Activated naive CD4-positive, alpha-beta T cell (primary cell): ENCODE measurements at places on chromosomes 2 and 18.

- no peak for DNase-seq
Observed at GRCh38 chr2:225932811-225933413, 533.4 kb downstream of the NYAP2 start.

- DNase-seq: no peak
Observed at GRCh38 chr2:180707884-180708205, 272.6 kb upstream of the UBE2E3 start.

DNA sequence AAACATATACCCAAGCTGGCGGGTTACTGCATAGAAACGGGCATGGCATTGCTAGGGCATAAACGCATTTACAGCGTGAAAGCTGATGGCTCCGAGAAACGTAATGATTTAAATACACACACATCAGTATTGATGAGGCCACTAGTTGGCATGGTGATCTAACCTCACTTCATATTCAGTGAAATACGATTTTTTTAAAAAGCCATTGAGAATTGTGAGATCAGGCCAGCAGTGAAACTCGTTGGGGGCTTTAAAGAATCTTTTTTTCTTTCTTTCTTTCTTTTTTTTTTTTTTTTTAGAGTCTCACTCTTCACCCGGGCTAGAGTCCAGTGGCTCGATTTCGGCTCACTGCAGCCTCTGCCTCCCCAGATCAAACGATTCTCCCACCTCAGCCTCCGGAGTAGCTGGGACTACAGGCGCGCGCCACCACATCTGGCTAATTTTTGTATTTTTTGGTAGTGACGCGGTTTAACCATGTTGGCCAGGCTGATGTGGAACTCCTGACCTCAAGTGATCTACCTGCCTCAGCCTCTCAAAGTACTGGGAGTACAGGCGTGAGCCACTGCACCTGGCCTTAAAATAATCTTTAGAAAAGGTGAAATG lies 2.4 kb upstream of the SMAD7 start:
- no peak for DNase-seq

GRCh38 chr18:36348971-36349417 lies 51.5 kb downstream of the FHOD3 start:
- DNase-seq: no peak

DNA sequence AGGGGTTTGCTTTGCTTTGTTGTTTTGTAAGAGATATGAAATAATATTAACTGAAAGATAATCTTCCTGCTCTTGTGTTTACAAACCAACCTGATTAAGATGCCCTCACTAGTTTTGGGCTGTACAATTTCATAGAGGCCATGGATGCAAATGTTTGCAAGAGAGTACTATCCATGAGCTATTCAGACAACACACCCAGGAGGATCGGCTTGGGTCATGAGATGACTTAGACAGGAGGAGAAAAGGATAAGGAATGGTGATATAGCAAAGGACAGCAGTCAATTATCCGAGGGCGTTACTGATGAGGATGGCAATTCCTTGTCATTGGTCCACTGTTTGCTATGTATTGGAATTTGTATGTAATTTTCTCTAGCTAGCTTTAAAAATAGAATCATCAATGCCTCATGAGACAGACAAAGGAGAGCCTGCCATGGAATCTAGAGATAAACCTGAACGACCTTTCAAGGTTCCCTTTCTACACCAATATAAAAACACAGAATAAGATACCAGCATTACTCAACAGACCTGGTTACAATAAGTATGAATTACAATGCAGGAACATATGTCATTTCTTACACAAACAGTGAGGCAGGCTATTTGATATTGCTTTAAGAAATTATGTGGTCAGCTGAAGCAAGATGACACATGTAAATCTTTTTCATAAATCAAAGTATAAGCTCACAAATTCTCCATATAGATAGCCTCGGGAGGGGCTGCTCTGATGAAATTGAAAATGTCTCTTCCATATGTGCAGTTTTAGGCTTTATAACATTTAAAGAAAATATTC lies 54.4 kb upstream of the SOS1 start:
- DNase-seq: no peak

- no peak for DNase-seq
Observed at GRCh38 chr18:37289423-37289822, 276.2 kb downstream of the CELF4 start.

DNA sequence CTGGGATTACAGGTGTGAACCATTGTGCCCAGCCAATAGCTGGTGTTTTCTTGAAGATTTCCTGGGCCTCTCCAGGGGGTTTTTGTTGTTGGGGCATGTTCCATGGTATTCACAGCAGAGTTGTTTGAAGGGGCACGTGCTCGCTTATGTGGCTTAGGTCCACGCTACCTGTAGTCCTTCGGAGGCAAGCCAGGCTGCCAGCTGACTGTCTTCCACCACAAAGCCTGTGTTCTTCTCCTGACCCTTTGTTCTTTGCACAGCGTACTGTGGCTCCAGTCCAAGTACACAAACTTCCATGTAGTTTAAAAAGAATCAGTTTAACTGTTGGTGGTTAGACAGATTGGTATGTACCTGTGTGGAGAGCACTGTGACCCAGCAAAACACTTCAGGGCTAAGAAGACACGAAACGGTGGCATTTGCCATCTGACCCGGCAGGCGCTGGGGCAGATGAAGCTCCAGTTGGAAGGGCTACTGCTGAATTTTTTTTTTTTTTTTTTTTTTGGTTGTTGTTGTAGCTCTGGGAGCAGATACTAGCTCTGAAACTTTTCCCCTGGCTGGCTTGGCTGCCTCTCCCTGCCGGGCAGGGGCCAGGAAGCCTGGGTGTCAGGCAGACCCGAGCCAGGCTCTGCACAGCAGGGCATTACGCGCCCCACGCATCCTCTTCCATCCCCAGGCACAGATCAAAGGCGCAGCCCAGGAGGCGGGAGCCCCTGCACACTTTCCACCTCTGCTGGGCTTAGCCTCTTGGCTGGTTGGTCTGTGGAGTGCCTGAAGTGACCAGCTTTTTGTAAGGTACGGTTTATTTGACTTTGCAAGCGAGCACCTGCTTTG lies 5.7 kb downstream of the GREB1 start:
- no peak for DNase-seq

GRCh38 chr2:136225950-136226835 lies 108.2 kb upstream of the CXCR4 start:
- DNase-seq: no peak

- no peak for DNase-seq
Observed at GRCh38 chr2:46067501-46068305, 229.5 kb upstream of the EPAS1 start.

DNA sequence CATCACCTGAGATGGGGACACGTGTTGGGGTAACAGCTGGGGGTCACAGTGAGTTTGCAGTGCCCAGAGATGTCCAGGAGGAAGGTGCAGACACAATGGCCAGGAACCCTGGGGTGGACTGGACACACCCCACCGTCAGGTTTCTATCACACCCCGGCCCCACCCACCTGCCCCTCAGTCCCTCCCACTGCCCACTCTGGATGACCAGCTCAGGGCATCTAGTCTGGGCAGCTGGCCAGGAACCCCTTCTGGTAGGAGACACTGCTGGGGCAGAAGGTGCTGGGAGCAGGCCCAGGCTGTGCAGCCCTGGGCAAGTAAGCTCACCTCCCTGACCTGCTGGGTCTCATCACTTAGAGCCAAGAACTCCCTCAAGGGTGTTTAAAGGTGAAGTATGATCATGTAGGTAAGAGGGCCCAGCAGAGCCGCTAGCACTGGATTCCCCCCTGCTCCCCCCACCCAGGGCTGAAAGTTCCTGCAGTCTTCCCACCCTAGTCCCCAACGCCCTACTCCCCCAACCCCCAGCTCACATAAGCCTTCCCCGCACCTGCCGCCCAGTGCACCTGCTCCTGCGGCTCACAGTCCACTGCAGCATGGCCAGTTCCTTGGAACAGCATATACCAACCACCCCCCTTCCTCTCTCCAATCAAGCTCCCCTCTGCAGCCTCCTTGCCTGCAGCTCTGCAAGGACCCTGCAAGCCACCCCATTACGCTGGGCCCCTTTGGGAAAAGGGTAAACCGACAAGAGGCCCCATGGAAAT lies 17.3 kb downstream of the BIN1 start:
- no peak for DNase-seq

DNA sequence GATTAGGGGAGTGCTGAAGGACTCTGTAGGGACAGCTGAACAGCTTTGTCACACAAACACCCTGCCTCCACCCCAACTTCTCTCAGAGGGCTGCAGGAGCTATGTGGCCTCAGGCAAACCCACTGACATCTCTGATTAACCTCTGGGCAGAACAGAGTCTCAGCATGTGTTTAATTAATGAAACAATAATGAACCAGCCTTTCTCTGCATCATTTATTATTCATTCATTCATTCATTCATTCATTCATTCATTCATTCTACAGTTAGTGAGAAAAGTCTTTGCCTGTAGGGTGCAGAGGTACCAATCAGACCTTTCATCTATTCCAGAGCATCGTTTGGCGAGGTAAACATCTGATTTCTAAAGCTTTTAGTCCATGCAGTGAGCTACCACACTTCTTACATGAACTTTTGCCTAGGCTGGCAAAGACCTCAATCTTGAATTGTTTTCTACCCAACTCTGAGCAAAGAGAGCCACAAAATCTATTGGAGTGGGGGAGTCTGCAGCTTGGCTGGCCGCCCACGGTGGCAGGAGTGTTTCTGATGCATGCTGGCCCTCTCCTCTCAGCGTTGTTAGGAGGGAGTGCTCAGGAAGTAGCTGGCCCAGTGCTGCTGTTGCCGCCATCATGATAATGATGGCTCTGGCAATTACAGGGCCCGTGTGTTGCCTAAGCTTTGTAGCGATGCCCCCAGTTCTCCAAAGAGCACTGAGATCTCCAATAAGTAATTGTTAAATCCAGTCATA lies 198.9 kb downstream of the SMAD7 start:
- DNase-seq: no peak

GRCh38 chr18:48698707-48699106 lies 159.9 kb downstream of the CTIF start:
- DNase-seq: no peak

GRCh38 chr2:150286730-150287362 lies 200.6 kb downstream of the RND3 start:
- no peak for DNase-seq

- DNase-seq: no peak
Observed at GRCh38 chr2:225020168-225020849, 22.0 kb downstream of the DOCK10 start.

GRCh38 chr2:42860319-42861094 lies 68.1 kb upstream of the HAAO start:
- DNase-seq: no peak

- DNase-seq: no peak
Observed at GRCh38 chr18:48313792-48314191, 95.4 kb downstream of the ZBTB7C start.

DNA sequence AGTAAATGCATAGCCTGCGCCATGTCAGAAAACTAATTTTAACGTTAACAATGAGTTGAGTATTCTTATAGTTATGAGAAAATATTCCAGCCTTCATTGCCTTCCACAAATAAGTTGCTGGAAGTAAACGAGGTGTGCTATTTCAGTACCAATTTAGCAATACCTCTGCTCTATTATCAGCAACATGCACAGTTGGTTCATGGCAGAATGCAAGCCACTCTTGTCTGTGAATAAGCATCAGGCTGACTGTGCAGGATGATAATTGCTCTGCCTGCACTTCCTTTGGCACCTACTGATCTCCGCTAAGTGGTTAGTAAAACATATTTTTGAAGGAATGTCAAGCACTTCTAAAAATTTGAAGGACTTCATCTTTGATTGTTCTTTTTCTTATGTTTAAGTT lies 261.9 kb upstream of the SIX3 start:
- no peak for DNase-seq

- DNase-seq: no peak
Observed at GRCh38 chr2:3596901-3597417, 2.0 kb downstream of the COLEC11 start.

DNA sequence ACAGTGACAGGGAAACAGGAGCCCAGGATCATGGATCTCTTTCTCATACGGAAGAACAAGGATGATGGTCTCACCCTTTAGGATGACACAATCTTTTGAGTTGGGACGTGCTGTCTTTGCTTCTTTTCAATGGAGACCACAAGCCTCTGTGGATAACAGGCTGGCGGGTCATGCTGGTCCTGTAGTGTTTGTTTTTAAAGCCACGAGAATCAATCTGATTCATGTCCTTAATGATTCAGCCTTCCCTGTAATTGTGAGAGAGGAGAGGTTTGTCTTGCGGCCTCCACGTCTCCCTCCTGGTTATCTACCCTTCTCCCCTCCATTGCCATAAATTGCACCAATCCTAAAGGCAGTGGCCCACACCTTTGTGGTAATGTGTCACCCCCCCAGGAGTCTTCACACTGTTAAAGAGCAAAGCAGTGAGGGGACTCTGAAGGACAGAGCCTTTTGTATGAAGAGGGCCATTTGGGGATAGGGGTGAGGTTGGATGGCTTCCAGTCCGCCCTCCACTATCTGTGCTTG lies 87.7 kb upstream of the TGFA start:
- DNase-seq: no peak

GRCh38 chr2:11022064-11022463 lies 110.3 kb downstream of the KCNF1 start:
- DNase-seq: no peak

- no peak for DNase-seq
Observed at GRCh38 chr2:171316755-171317337, 116.9 kb downstream of the METTL8 start.

GRCh38 chr2:88100489-88100858 lies 27.4 kb downstream of the FABP1 start:
- no peak for DNase-seq

DNA sequence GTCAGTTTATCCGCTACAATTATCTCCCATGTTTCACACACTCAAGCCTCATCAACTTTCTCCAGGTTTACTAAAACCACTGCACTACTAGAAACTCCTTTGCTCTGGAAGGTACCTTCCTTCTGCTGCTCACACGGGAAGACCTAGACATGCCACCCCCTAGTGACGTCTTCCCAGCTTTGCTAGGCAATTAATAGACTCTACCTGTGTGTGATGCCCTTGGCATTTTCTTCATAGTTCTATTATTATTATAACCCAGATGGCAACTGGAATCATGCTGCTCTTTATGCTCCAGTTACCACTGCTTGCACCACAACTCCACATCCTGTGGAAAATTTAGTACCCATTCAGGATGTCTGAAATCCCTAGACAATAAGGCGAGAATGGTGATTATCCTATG lies 42.4 kb downstream of the CACNB4 start:
- DNase-seq: no peak

DNA sequence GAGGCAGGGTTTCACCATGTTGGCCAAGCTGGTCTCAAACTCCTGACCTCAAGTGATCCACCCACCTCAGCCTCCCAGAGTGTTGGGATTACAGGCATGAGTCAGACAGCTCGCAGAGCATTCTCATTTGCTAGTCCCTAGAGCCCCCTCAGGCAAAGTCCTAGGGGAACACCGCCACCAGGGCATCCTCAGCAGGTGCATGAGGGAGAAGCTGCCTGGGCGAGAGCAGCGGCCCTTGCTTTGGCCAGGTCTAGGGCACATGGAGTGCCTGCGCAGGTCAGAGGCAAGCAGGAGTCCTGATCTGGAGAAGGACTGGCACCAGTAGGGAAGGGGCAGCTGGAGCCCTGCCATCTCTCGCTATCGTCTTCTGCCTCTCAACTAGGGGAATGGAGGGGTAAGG lies 32.4 kb downstream of the NGEF start:
- no peak for DNase-seq
